ENCODE measurements at places on chromosomes 16 and 17.

DNA sequence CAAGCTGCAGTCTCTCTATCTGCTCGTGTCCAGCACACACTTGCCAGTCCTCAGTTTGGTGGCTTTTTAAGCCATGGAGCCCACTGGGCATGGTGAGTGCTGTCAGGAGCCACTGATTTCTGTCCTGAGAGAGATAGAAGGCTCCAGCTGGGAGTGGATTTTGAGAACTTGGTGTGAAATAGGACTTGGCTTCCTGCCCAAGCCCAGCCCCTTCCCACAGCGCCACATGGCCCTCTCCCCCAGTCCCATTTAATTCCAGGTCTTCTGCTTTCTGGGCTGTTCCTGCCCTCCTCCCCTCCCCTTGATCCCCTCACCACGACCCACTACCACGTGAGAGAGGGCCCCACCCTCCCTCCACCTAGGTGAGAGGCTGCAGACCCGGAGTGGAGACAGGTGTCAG, 14.4 kb upstream of the ABCC3 start:
- DNase-seq: no peak

DNA sequence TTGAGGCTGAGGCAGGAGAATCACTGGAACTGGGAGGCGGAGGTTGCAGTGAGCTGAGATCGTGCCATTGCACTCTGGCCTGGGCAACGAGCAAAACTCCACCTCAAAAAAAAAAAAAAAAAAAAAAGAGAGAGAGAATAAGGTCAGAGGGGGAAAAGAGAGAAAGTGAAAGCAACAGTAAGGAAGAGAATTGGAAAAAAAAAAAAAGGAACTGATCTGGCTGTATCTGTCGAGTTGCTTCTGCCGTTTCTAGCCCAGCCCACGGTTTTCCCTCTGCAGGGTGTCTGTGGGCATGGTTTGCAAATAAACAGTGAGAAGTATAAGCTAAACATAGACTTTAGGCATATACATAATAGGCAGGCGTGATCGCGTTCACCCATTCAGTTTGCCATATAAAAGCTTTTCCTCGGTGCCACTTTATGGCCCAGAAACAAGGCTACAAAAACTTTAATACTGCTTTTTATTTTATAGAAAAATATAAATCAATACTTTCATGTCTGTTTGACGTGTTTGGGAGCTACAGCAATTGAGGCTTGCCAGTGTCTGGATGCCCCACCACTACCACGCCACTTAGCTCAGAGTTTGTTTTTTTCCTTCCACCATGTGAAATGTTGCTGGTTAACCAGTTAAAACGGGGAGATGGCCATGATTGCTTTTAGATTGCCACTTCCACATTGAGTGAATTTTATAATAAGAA, 436.7 kb downstream of the MAF start:
- no peak for DNase-seq

GRCh38 chr16:35862242-35862641, 2402.8 kb downstream of the TP53TG3F start:
- DNase-seq: no peak

DNA sequence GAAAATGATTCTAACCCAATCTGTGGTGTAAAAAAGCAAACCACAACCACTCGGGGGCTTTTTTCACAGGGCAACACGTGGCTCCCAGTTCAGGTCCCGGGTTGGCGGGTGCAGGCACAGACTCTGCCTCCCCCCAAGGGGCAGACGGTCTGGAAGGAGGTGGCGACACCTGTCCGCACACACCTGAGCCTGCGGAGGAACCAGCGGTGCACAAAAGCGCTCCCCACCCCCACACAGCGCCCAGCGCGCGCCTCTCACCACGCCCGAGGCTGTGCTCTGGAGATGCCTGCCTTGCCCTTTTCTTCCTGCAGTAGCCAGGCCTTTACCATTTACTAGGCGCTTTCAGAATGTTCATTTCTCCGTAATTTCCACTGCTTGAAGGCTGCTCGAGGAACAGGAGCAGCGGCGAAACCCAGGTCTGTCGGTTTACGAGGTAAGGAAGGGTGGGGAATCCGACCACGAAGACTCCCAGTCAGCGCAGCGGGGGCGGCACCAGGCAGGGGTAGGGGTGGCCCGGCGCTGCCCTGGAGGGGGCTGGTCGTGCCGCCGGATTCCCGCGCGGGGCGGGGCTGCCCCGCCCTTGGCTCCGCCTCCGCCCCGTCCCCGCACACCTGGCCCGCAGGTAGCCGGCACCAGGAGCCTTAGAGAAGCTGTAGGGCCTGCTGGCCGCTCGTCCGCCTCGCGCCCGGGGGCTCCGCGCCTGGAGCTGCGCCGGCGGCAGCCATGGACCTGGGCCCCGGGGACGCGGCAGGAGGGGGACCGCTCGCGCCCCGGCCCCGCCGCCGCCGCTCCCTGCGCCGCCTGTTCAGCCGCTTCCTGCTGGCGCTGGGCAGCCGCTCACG, at the start of gene USP43:
USP43 (plus strand) TSS at position 608 of the 842 bp plus-strand sequence; CDS start at position 724, 116 bp downstream.
- no peak for DNase-seq

GRCh38 chr17:82229698-82230608, 1.1 kb downstream of the SLC16A3 start:
- no peak for DNase-seq
